Kidney (tissue), 22 donors: ENCODE measurements at places on chromosomes 4 and X. TPM values are rescaled to one million over a fixed set of nuclear protein-coding genes. Genes with fewer than 3 reads are reported as not detected.

GRCh38 chr4:4323705-4324534 is 33.9 kb downstream of the ZBTB49 start:
- no peak for DNase-seq

GRCh38 chrX:57156397-57157049 is 19.3 kb upstream of the SPIN2A start:
- no peak for DNase-seq

GRCh38 chr4:174420316-174420715 is 102.0 kb downstream of the HPGD start:
- no peak for DNase-seq

GRCh38 chrX:110245011-110245410 is 72.9 kb downstream of the AMMECR1 start:
- DNase-seq, result no peak

DNA sequence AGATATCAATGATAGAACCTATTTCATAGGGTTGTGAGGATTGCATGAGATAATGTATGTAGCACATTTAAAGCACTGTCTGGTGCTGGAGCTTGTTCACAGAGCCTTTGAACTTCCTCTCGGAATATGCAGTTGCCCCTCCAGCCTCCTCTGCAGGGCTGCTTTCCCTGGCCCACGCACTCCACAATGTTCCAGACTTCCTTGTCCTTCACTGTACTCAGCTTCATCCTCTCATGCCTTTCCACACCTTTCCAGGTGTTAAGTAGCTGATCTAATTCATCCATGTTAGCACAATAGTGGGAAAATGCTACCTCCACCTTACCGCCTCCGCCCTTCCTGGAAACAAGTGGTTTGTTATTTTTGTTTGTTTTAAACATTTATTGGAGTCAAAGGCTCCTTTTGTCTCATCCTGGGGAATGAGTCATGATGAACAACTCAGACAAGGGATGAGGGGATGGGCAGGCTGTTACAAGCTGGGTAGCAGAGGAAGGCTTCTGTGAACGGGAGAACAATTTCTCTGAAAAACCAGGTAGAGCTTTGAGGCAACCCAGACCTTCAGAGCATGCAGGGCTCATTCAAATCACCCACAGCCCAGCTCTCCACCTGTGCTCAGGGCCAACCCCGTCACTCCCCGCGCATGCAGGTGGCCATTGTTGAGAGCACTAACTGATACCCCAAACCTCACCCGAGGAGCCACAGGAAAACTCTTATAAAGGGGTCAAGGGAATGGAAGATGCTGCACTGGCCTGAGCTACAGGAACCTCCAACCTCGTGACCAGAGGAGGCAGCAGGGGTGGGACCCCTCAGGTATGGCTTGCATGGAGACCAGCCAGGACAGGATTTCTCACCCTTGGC is 84.9 kb upstream of the TBL1X start:
- no peak for DNase-seq

DNA sequence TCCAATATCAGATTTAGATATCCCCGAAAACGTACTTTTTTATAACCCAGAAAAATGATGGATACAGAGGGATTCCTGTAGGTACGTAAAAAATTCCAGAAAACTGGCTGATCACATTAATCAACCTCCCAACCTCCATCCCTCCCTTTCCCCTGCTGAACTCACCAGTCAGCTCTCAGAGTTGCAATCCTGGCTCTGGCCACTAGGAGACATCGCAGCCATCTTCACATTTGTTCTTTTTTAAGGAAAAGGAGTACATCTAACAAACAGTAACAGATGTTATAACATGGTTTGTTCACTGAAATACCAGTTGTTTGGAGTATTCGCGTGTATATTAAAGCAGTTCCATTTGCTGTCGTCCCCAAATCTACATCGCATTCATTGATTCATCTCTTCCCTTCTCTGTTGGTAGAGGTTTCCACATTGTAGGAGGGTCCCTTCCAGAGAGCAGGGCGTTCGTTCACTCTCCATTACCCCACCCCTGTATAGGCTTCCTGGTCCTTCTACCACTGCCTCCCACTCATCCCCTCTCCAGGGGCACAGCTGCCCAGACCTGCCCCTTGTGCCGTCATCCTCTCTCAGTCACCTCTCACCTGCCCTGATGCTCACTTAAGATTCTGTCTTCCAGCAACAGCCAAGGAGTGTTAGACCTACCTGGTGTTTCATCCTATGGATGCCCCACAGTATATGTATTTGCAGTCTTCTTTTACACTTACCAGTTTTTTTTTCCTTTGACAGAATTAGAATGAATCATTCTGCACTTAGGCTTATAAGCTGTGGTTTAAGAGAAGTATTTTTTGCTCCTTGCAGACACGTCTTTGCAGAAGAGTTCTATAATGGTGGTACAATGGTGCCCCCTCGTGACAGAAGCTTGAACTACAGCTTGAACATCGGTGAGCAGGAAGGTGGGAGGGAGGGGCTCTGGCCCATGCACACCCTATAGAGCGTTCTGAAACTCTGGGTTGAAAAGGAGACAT is 36.8 kb upstream of the RAB40AL start:
- DNase-seq, result peak; percentile 73

DNA sequence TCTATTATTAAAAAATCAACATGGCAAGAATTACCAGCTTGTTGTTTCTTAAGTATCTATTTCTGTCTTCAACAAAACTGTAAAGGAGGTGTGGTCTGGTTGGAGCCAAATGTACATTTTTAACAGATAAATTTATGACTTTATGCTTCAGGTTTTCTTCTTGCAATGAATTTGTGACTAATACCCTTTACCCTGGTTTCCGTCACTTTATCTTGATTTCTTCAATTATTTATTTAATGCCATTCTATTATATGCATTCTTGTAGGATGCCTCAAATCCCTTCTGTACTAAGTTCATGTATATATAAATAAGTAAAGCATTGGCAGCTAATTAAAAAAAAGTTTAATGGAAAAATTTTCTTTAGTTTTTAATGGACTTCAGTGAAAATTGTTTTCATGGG is 41.5 kb upstream of the ANXA3 start:
- DNase-seq, result no peak

DNA sequence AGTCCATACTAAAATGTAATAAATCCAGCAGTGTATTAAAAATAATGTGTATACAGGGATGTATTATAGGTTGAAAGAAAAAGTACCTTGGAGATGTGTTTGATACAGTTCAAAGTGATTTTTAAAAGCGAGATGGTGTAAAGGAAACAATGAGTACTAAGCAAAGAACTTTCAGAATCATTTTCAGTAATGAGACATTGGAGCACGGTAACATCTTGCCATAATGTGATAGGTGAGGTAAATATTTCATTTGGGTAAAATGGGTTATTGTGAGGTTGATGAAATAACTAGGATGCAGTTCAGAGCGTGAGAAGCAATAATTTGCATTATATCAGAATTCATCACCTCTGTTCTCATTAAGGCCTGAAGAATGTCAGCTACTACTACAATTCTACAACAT is 25.9 kb downstream of the EIF2S3 start:
- DNase-seq, result no peak

GRCh38 chr4:58456727-58457384 is 1346.7 kb upstream of the IGFBP7 start:
- no peak for DNase-seq

Gene HNRNPD
- total RNA-seq, result 177 TPM

Gene SLC6A14
- total RNA-seq, result not detected

Gene HADH
- total RNA-seq, result 31.4 TPM
